WTC11 (cell line): ENCODE measurements at places on chromosomes 11 and 22.

- no peak for DNase-seq
- H3K4me1 ChIP-seq = peaks cover 24% of the 10 kb centered on the region
- no peaks in the 10 kb centered on the region for H3K36me3 ChIP-seq
- no peak overlapping the region for H3K4me3 ChIP-seq
- H3K27ac ChIP-seq = no peak overlapping the region
- H3K27me3 ChIP-seq = peaks cover 11% of the 10 kb centered on the region; the same call in 1 of the 2 replicates
These were observed 31.6 kb upstream of the SHANK2 start for GRCh38 chr11:71283971-71284441.

- DNase-seq = no peak
- no peak overlapping the region for H3K4me3 ChIP-seq
- H3K27me3 ChIP-seq = no peaks in the 10 kb centered on the region
- H3K4me1 ChIP-seq = peaks cover 45% of the 10 kb centered on the region
These were observed 190.4 kb downstream of the MAML2 start for GRCh38 chr11:96152623-96153022.

DNA sequence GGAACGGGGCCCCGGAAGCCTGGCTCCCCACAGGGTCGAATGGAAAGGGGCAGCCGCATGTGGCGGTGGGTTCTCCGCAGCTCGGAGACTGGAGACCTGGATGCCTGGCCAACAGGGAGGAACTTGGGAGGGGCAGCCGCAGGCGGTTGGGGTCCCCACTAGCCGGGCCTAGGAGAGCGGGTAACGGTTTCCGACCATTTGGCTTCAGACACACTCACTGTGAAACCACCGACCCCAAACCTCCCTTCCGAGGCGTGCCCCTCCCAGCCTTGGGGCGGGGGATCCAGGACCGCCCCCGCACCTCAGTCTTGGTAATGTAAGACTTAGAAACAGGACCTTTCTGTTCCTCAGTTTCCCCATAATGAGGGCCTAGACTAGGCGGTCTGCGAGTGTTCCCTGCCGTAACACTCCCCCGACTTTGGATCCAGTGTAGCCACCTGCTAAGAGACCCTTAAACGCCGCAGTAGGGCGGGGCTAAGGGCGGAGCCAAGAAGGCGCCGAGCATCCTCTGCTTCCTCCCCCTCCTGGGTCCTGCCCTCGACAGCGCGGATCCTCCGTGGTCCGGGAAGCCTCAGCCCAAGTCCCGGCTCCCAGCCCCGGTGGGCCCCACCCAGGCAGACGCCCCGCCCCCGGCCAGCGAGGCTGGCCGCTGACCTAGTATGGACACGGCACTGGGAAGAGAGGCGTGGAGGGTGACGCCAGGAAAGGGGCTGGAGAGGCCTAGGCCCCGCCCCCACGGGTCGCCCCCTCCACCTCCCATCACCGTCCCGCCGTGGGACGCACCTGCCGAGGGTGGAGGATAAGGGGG is 1.8 kb upstream of the RASGRP2 start:
- DNase-seq = peak; percentile 89
- H3K36me3 ChIP-seq = no peaks in the 10 kb centered on the region
- H3K4me3 ChIP-seq = peak overlapping the region; percentile 82
- peaks cover 23% of the 10 kb centered on the region for H3K4me1 ChIP-seq
- peaks cover 27% of the 10 kb centered on the region for H3K27me3 ChIP-seq

- DNase-seq = no peak
- no peaks in the 10 kb centered on the region for H3K36me3 ChIP-seq
- no peaks in the 10 kb centered on the region for H3K27me3 ChIP-seq
- H3K27ac ChIP-seq = no peak overlapping the region
- no peak overlapping the region for H3K4me3 ChIP-seq
- no peaks in the 10 kb centered on the region for H3K4me1 ChIP-seq
These were observed 23.6 kb downstream of the GALNT18 start for GRCh38 chr11:11598243-11598642.
